Motor neuron (in vitro differentiated cells): ENCODE measurements at places on chromosomes 5 and 9. TPM values are rescaled to one million over a fixed set of nuclear protein-coding genes. Genes with fewer than 3 reads are reported as not detected.

The SPATA31C1 gene
- total RNA-seq: 0.57 and 0.78 TPM in 2 replicates

The FCN2 gene
- total RNA-seq: not detected in 2 replicates

The SPINK4 gene
- total RNA-seq: not detected in 2 replicates

The MRPL41 gene
- total RNA-seq: 36.2 and 36.4 TPM in 2 replicates

The FBP2 gene
- 0.05 TPM in 1 of 2 replicates, not detected in the other for total RNA-seq

The GARNL3 gene
- 18.3 and 26.4 TPM in 2 replicates for total RNA-seq

The TRPM3 gene
- total RNA-seq: 1.2 and 2.8 TPM in 2 replicates

The REEP2 gene
- 63.3 and 64.7 TPM in 2 replicates for total RNA-seq

The FLT4 gene
- 0.22 and 0.61 TPM in 2 replicates for total RNA-seq

The CEP72 gene
- total RNA-seq: 0.43 and 0.71 TPM in 2 replicates

The SMAD5 gene
- total RNA-seq: 32.5 and 33.2 TPM in 2 replicates

The CER1 gene
- total RNA-seq: not detected in 2 replicates

The SMIM23 gene
- not detected in 2 replicates for total RNA-seq

The HNRNPK gene
- total RNA-seq: 467 and 497 TPM in 2 replicates

The FSTL4 gene
- 3.1 and 5.1 TPM in 2 replicates for total RNA-seq

The LCN12 gene
- total RNA-seq: 1.7 and 2.7 TPM in 2 replicates

The PLPP7 gene
- total RNA-seq: 4.6 and 6.7 TPM in 2 replicates

The MEIKIN gene
- total RNA-seq: not detected in 2 replicates

The KCNV2 gene
- 0.21 and 0.64 TPM in 2 replicates for total RNA-seq

The OR1J2 gene
- 0.62 TPM in 1 of 2 replicates, not detected in the other for total RNA-seq

The TMEM215 gene
- 0.05 and 0.14 TPM in 2 replicates for total RNA-seq

The ZDHHC11B gene
- total RNA-seq: 3.3 and 5.7 TPM in 2 replicates

The CENPK gene
- 2.8 and 3.4 TPM in 2 replicates for total RNA-seq

The PCDHB12 gene
- 2.3 TPM in 2 replicates for total RNA-seq

The LCN1 gene
- total RNA-seq: not detected in 2 replicates

The SLC6A18 gene
- 0.14 TPM in 1 of 2 replicates, not detected in the other for total RNA-seq

The ASTN2 gene
- total RNA-seq: 19.5 and 19.6 TPM in 2 replicates

The FAM219A gene
- total RNA-seq: 7.5 and 9.1 TPM in 2 replicates

The TAF11L10 gene
- total RNA-seq: 4.0 TPM in 1 of 2 replicates, not detected in the other

The ZBED3 gene
- total RNA-seq: 1.2 and 2.0 TPM in 2 replicates

The LOX gene
- total RNA-seq: 10.0 and 10.9 TPM in 2 replicates

The KIF20A gene
- total RNA-seq: 1.7 and 2.2 TPM in 2 replicates

The C5orf46 gene
- not detected in 2 replicates for total RNA-seq

The CATSPER3 gene
- 0.67 TPM in 1 of 2 replicates, not detected in the other for total RNA-seq

The DMRTA1 gene
- total RNA-seq: 1.0 and 1.2 TPM in 2 replicates

The SHISAL2B gene
- total RNA-seq: 0.56 and 0.68 TPM in 2 replicates

The RASGEF1C gene
- total RNA-seq: 3.3 and 3.9 TPM in 2 replicates

The FGD3 gene
- total RNA-seq: 5.7 and 6.7 TPM in 2 replicates

The ADGRV1 gene
- total RNA-seq: 43.8 and 45.4 TPM in 2 replicates

The AJM1 gene
- 4.4 and 5.5 TPM in 2 replicates for total RNA-seq

The TXNDC8 gene
- total RNA-seq: not detected in 2 replicates

The ELOVL7 gene
- 0.21 and 0.50 TPM in 2 replicates for total RNA-seq

The BARX1 gene
- total RNA-seq: not detected in 2 replicates

The SV2C gene
- total RNA-seq: 11.9 and 13.2 TPM in 2 replicates

The CFAP157 gene
- total RNA-seq: 2.7 and 3.0 TPM in 2 replicates

The LCN9 gene
- total RNA-seq: not detected in 2 replicates

The ENTPD8 gene
- total RNA-seq: 0.14 and 0.30 TPM in 2 replicates

The GABBR2 gene
- total RNA-seq: 26.0 and 42.3 TPM in 2 replicates

The FAM221B gene
- 0.53 and 0.76 TPM in 2 replicates for total RNA-seq

The CDH10 gene
- 18.7 and 20.4 TPM in 2 replicates for total RNA-seq

The SPATA31D4 gene
- 0.19 and 0.58 TPM in 2 replicates for total RNA-seq

The MYOT gene
- total RNA-seq: 0.73 TPM in 2 replicates

The PCDHB3 gene
- total RNA-seq: 7.6 and 13.1 TPM in 2 replicates

The MELK gene
- 1.7 and 2.2 TPM in 2 replicates for total RNA-seq

The ORM2 gene
- not detected in 2 replicates for total RNA-seq

The MOB3B gene
- total RNA-seq: 5.1 and 7.7 TPM in 2 replicates

The LIX1 gene
- 0.14 and 0.19 TPM in 2 replicates for total RNA-seq

The PRLR gene
- total RNA-seq: 0.47 and 0.63 TPM in 2 replicates

The ORM1 gene
- not detected in 2 replicates for total RNA-seq
